NCI-H1436 (cell line): ENCODE measurements at places on chromosomes 6 and 20.

- DNase-seq = no peak
Observed at GRCh38 chr20:51505566-51505965, 37.0 kb downstream of the NFATC2 start.

DNA sequence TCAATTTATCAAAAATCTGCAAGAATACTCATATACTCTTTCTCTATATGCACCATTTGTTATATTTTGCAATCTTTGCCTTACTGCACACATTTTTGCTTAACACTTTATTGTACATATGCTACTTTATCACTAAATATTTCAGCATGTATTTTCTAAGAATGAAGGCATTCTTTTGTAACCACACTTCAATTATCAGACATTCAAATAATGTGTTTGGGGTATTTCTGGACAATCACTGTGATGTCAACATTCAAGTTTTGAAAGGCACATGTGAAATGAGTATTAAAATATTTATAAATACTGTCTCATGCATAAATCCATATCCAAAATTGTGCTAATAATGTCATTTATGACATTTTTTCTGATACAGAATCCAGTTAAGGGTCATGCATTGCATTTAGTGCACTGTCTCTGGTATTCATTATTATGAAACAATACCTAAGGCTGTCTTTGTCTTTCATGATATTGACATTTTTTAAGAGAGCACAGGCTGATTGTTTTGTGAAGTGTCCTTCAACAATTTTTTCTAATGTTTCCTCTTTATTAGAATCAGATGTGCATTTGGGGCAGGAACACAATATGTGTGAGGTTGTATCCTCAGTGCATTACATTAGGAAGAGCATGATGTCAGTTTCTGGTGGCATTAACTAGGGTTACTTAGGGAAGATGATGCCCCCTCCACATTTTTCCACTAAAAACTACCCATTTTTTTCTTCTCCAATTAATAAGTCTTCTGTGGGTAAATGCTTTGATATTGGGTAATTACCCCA lies 105.7 kb downstream of the MTFR2 start:
- no peak for DNase-seq

DNA sequence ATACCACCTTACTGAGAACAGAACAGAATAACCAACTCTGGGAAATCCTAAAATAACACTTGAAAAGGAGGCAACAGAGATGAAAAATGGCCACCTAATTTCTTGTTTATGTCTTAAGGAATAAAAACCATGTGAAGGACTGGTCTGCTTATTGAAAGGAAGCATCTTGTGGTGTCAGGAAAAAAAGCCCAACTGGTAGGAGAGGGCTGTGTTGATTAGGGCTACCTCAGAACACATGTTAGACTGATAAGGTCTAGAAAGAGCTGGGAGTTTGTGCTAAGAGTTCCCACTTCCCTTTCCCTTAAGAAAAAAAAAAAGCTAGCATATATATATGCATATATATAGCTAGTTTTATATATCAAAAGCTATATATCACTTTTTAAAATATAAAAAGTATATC lies 425.3 kb upstream of the BTBD3 start:
- no peak for DNase-seq

DNA sequence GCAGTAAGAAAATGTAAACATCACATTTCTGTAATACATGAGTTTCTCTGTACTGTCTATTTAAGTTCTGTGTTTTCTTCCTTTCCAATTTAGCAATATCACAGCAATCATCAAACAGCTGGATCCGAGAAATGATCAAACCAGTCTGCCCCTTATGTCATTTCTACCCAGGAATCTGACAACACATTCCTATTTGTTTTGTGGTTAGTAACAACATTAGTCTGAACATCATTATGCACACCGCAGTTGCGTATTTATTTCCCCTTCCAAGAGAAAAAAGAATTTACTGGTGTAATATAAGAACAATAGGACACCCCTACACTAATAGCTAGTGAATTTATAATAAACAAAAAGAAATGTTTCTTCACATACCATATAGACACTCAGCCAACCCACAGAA lies 179.5 kb downstream of the BTBD9 start:
- DNase-seq = no peak

DNA sequence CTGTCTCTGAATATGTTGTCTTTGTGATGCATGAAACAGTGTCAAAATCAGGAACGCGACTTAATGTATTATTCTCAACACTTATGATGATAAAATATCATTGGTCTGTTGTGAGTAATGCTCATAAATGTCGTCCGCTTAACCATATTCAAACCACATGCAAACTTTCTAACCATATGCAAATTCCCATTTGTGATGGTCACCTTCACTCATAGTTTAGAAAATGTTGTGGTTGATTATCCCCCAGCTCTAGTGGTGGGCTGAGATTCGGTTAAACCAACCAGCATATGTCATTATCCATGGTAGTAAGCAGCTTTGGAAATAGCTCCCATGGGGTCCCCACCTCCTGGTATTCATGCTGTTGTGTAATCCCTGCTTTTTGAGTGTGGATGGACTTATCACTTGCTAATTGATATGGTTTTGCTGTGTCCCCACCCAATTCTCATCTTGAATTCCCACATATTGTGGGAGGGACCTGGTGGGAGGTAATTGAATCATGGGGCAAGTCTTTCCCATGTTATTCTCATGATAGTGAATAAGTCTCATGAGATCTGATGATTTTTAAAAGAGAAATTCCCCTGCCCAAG lies 360.0 kb upstream of the TSHZ2 start:
- DNase-seq = no peak

DNA sequence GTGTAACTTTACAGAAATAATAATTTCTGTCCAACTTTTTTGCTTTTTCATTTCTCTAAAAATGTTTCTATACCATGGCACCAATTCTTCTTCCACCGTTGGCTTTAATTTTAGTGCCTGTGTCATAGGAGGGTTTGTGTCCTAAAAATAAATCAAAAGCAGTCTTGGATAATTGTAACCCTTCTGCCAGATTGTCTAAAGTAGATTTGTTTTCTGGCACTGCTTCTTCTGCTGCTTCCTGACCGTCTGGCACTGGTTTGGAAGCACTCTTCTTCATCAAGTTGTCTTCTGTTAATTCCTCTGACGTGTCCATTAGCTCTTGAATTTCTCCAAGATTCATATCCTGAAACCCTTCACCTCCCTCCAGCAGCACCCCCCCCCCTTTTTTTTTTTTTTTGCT lies 33.1 kb downstream of the SCAF8 start:
- no peak for DNase-seq
